ENCODE measurements at places on chromosomes 3 and 15.

DNA sequence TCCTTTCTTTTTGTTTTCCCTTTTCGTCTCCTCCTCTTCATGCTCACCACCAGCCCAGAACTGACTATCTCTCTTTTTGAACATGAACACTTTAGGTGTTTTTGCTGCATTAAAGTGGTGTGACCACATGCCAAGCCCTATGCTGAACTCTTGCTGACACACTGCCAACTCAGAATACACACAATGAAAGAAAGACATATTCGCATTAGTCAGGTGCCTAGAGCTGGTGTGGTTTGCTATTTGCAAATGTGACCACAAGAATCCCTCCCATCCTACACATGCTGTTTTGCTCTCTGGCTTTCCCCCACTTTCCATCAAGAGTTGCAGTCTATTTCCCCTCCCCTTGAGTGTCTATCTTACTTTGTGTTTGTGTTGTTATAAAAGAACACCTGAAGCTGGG lies 967.8 kb upstream of the CFAP20DC start:
- peak; percentile 65 for DNase-seq

GRCh38 chr15:43105077-43105736 lies 631 bp downstream of the UBR1 start:
- DNase-seq = peak; percentile 28

GRCh38 chr15:98085003-98085639 lies 124.6 kb downstream of the ARRDC4 start:
- peak; percentile 45 for DNase-seq

DNA sequence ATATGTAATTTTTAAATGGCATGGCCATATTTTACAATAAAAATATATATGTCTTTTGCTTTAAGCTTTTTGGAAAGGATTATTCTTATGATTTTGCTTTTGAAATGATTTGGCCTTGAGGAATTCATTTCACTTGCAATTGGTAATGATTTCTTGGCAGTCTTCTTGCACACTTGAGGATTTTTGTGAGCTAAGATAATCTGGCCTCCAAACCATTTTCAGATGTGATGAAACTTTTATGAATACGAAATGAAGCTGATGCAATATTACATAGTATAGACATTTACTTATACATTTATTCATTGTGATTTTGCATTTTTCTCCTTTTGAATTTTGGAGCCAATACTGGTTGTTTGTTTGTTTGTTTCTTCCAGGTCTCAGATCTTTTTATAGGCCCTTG lies 6.4 kb upstream of the SH2D7 start:
- DNase-seq = no peak

GRCh38 chr15:56587686-56588085 lies 122.7 kb upstream of the MNS1 start:
- no peak for DNase-seq
